Chondrocyte (in vitro differentiated cells): ENCODE measurements at places on chromosomes 6 and 20. TPM values are rescaled to one million over a fixed set of nuclear protein-coding genes. Genes with fewer than 3 reads are reported as not detected.

GRCh38 chr6:151118461-151119123 is 121.2 kb upstream of the AKAP12 start:
- DNase-seq: no peak

DNA sequence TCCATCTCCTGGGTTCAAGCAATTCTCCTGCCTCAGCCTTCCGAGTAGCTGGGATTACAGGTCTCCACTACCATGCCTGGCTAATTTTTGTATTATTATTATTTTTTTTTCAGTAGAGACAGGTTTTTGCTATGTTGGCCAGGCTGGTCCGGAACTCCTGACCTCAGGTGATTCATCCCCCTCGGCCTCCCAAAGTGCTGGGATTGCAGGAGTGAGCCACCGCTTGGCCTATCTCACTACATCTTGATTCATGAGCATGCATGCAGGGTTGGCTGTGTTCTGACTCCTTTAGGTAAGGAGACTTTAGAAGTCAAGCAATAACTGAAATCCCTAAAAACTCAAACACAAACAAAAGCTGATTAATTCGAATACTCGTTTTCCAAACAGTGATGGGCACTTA is 80.9 kb downstream of the GJA1 start:
- no peak for DNase-seq

- DNase-seq: no peak
Measured at GRCh38 chr20:29740601-29740950, 1516.9 kb upstream of the DEFB115 start.

DNA sequence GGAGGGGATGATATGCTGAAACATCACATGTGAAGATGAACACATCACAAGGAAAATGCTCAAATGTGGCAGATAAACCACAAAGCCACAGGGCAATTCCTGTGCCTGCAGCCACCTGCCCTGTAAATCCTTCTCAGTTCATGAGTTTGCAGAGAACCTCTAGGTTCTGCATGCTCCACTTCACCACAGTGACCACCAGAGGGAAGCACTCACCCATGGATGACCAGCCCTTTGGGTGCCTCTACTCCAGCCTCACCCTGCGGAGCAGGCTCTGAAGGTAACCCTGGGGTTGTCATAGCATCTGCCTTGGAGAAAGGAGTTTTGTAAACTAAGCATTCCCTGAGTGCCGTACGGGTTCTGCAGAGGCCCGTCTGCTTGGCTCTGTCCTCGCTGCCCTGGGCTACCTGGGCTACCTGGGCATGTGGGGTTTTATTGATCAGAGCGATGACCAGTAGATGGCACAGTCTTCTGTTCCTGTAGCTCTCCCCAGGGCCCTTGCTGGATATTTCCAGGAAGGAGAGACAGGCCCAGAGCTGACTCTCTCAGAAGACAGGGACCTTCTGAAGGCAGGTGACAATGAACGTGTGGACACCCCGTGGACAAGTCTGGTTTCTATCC is 31.7 kb upstream of the CST1 start:
- no peak for DNase-seq

DNA sequence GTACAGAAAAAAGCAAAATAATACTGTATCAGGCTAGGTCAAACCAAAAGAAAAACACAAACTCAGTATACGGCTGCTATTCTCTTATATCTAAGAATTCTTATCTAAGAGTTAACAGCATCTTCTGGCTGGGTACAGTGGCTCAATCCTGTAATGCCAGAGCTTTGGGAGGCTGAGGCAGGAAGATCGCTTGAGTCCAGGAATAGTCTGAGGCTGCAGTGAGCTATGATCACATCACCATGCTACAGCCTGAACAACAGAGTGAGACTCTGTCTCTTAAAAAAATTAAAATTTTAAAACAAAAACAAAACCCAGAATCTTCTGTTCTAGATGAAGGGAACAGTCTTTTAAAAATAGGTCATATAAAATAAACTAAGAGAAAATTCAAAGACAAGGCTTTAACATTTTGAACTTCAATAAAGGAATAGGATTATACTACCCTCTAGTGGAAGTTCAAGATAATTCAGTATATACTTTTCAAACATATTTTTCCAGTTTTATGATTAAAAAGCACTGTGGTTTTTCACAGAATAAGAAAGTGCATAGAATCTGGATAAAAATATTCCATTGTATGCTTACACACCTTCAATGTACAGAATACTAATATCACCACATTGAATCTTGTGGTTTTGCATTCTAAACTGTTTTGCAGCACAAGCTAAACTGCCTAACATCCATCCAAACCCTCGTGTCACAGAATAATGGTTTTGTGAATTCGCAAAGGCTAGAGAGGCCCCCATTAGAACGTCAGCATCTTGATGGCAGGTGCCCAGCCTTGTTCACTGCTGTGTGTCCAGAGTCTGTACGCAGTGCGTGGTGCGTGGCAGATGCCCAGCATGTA is 39.3 kb downstream of the DTNBP1 start:
- DNase-seq: no peak

- DNase-seq: no peak
Measured at GRCh38 chr6:126134491-126134890, 148.2 kb downstream of the TRMT11 start.

GRCh38 chr6:137491478-137491877 is 2.7 kb downstream of the OLIG3 start:
- DNase-seq: no peak

DNA sequence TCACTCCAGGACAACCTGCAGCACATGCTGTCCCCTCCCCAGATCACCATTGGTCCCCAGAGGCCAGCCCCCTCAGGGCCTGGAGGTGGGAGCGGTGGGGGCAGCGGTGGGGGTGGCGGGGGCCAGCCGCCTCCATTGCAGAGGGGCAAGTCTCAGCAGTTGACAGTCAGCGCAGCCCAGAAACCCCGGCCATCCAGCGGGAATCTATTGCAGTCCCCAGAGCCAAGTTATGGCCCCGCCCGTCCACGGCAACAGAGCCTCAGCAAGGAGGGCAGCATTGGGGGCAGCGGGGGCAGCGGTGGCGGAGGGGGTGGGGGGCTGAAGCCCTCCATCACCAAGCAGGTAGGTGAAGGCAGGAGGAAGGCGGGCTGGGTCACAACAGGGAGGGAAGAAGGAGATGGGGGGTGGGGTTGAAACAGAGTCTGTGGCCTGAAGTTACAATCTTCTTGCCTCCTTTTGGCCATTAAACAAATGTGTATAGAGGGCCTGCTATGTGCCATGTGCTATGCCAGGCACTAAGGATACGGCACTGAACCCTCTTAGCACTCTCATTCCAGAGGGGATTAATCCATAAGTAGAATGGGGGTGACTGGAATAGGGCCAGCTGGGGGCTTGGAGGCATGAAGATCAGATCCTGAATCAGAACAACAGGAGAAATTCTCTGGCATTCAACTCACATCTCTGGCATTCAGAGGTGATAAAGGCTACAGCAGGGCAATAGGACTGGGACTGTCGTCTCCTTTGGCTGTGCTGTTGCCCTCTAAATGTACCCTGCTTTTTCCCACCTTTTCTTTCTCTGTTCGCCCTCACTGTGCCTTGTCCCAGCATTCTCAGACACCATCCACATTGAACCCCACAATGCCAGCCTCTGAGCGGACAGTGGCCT is 10.5 kb upstream of the ZBTB9 start:
- no peak for DNase-seq

DNA sequence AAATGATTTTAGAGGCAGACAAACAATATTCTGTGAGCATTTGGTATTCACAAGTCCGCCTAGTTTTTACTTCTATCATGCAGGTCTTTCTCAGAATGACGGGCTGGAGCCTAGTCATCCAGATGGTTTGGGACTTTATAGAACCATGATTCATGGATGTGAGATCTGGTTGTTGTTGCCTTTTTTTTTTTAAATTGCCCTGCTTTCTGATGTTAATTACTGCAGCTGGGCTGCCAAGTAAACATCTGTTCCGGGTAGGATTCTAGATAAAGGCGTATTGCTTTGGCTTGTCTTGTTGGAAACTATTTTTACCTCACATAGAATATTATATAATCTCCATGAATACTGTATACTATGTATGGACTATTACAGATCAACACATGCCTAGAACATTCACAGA is 58.1 kb downstream of the RNF217 start:
- DNase-seq: no peak

DNA sequence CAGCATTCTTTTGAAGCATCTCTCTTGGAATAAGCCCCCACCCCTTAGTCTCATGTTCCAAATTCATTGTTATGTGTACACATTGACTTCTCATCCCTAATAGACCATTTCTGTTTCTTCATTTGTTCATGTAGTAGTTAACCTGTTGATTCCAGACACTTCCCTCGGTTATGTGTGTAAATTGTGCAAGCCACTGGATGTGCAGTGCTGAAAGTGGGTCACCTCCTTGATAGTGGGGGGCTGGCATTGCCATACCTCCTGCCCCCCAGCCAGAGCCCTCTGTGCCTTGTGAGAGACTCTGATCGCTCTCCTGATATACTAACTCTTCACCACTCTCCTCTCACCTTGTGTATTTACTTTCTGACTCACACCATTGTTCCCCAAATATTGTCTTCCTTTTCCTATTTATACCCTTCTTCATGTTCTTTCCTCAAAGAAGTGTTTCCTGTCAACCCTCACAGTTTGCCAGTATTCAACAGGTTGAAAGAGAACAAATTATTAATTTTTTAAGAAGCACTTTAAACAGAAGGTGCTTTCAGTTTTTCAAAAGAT is 59.0 kb downstream of the HIVEP1 start:
- no peak for DNase-seq

GRCh38 chr20:20463933-20464374 is 96.0 kb downstream of the INSM1 start:
- DNase-seq: no peak

DNA sequence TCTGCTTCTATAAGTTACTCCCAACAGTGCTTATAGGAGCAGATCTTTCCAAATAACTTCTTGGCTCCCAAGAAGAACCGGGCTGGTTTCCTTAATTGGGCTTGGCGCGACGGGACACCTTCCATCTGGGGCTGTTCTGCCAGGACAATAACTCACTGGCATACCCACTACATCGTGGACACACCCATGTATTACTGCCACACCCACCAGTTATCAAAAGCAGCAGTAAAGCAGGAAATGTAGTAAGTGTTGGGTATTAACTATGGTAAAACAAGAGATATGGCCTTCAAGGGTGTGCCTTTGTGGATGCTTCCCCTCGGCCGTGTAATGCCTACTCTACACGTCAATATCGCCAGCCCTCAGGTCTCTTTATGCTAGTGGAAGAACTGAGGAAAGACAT is 24.7 kb downstream of the CNKSR3 start:
- no peak for DNase-seq

DNA sequence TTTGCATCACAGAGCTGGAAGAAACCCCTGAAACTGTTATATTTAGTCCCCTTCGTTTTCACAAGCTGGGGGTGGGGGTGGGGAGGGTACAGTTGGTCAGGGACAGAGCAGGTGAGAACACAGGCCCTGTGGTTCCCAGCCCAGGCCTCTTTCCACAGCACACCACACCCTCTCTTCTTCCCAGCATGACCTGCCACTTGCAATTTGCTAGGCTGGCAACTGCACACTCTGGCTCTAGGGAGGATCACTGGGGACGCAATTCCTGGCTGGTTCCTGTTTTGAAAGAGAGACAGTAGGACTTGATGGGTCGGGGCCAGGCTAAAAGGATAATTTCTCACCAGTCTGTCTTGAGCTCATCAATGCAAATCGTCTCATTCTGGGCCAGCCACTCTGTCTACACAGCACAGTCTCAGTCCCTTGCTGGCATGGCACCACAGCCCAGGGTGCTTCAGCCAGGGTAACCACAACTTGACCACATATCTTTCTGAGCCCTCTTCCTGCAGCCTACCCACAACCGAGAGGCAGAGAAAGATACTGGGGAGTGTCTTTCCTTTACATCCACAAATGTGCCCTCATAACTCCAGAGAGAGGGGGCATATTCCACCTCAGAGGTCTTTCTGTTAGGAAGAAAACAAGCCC is 41.7 kb upstream of the EMILIN3 start:
- no peak for DNase-seq

DNA sequence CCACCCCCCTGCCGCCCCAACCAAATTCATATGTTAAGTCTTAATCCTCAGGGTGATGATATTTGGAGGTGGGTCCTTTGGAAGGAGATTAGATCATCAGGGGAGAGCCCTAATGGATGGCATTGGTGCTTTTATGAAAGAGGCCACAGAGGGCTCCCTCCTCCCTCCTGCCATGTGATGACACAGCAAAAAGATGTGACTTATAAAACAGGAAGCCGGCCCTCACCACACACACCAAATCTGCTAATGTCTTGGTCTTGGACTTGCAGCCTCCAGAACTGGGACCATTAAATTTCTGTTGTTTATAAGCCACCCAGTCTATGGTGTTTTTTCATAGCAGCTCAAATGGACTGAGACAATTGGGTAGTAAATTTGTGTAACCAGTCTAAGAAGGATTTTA is 176.3 kb downstream of the ADGRG6 start:
- DNase-seq: no peak

DNA sequence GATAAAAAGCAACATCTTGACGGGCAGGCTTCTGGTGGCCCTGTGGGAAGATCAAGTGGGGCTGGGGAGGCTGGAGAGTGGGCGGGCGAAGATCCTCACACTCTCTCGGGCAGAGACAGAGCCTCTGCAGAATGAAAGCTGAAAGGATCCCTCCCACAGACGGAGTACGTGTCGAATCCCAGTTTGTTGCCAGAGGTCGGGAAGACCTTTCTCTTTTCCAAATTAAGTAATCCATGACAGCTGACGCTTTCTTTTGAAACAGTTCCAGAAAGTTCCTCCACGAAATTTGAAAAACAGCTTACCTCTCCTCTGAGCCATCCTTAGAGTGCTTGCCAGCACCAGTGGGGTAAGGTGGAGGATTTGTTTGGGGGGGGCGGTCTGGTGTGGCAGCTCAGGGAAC is 155.6 kb upstream of the SMLR1 start:
- no peak for DNase-seq

DNA sequence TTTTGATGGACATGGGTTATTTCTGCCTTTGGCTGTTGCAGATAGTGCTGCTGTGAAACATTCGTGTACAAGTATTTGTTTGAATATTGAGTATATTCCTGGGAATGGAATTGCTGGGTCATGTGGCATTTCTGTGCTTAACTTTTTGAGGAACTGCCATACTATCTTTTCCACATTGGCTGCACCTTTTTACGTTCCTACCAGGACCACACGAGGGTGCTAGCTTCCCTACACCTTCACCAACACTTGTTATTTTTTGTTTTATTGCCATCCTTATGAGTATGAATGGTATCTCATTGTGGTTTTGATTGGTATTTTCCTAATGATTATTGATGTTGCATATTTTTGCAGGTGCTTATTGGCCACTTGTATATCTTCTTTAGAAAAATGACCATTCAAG is 47.8 kb upstream of the PLCG1 start:
- DNase-seq: no peak

OR12D3 gene
- total RNA-seq: not detected in 3 replicates

ANGPT4 gene
- 0.12 TPM in 1 of 3 replicates, not detected in the others for total RNA-seq

GINS1 gene
- 3.5 to 7.3 TPM (median 4.9 TPM) in 3 replicates for total RNA-seq

C20orf202 gene
- not detected in 3 replicates for total RNA-seq

CST2 gene
- not detected in 3 replicates for total RNA-seq

IP6K3 gene
- total RNA-seq: 6.1 to 9.0 TPM (median 6.5 TPM) in 3 replicates

HNF4A gene
- not detected in 3 replicates for total RNA-seq
